Inflammatory macrophage treated with lipopolysaccharide for 4 hours (primary cell): ENCODE measurements at places on chromosomes 16 and 17.
A peak's percentile ranks its signal among the peaks of the same experiment; 100 is the strongest.

DNA sequence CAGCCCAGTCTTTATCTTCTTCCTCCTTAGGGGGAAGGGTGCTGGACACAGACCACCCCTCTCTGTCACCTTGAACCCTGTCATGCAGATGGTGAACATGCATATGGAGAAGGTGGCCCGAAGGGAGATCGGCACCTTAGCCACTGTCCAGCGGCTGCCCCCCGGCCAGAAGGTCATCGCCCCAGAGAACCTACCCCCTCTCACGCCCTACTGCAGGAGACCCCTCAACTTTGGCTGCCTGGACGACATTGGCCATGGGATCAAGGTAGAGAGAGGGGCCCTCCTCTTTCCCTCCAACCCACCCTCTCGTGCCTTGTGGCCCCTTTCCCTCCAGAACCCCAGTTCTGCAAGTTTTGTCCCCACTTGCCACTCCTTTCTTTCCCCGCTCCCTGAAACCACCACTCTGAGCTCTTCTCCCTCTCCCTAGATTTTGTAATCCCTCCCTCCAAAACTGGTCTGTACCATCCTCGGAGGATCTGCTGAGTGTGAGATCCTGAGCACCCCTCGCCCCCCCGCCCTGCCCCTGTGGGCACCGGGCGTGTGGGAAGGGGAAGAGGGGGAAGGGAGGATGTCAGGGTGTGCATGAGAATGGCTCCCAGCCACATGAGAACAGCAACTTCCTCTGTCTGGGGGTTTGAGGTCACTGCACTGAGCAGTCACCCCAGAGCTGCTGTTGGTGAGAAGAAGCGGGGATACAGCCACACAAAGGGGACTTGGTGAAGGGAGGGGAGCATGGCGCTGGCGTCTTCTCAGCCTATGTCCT, 7.3 kb downstream of the ABI3 start:
- peak; percentile 84 for DNase-seq

DNA sequence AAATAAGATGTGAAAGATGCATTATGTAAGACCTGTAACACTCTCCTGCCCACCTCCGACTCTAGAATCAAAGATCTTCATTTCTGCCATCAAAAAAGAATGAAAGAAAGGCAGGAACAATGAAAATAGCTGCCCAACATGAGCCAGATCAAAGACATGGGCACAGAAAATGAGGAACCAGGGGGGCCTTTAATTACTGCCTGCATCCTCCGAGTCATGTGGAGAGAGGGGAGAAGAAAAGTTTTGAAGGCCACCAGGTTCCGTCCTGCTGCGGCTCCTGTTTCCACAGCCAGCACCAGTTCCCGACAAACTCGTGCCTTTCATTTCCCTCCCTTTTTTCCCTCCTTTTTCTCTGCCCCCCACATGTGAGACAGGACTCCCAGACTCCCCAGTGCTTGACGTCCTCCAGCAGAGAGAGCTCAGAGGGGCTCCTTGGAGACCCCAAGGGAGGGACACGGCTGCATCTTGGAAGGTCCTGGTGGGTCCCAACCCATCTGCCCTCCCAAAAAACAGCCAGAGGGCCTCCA, 168.4 kb downstream of the ZNF423 start:
- no peak for DNase-seq

DNA sequence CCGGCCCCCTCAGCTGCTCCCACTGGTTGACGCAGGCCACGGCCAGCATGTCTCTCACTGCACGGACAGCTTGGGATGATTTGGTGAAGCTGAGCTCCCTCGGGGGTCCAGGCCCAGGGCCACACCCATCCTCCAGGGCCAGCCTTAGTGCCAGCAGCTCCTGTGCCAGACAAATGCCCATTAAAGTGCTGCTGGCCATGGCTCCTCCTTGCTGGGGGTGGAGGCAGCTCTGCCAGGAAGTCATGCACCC, 2.5 kb downstream of the TRIM47 start:
- DNase-seq, result no peak

GRCh38 chr17:61284746-61285145, 114.9 kb upstream of the TBX2 start:
- no peak for DNase-seq

- DNase-seq, result no peak
Measured at GRCh38 chr17:13740686-13741085, 139.0 kb upstream of the HS3ST3A1 start.

DNA sequence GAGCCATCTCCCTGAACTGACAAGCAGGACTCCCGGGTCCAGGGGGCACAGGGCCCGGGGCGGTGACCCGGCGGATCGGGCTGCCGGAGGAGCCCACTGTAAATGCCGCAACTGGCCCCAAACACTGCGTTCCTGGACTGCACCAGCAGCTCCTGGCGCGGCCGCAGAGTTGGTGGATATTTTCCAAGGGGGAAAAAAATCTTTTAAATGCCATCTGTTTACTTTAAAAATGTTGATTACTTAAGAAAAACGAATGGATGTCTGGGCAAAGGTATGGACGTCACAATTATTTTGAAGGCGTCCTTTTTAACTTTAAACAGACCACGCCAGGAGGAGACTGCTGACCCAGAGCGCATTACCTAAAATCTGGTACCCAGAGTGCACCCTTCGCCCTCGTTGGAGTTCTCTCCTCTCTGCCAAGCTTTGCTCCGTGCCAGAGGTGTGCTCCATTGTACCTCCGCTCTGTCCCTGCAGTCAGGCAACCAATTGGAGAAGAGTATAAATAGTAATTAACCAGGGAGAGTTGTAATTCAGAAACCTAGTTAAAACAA, 3.4 kb downstream of the HS3ST3B1 start:
- no peak for DNase-seq

GRCh38 chr16:75567911-75568310, 1.7 kb downstream of the GABARAPL2 start:
- DNase-seq, result no peak

GRCh38 chr17:74842599-74843351, 16.9 kb downstream of the GRIN2C start:
- peak; percentile 77 for DNase-seq

DNA sequence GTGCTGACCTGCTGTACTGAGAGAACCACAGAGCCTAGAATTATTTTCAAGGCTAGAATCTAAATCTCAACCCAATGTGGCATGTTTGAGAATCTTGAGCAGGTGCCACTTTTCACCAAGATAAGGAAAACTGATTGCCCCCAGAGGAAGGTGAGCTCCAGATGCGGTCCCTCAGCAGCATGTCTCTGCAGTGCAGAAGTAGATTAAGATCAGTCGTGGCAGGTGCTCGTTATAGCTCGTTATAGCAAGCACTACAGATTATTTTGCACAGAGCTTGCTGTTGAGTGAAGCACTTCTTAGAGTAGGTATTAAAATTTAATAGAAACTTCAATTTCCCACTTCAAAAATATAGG, 176.0 kb downstream of the AATF start:
- DNase-seq, result no peak

- peak; percentile 51 for DNase-seq
Measured at GRCh38 chr16:50644729-50645128, 36.4 kb downstream of the SNX20 start.

DNA sequence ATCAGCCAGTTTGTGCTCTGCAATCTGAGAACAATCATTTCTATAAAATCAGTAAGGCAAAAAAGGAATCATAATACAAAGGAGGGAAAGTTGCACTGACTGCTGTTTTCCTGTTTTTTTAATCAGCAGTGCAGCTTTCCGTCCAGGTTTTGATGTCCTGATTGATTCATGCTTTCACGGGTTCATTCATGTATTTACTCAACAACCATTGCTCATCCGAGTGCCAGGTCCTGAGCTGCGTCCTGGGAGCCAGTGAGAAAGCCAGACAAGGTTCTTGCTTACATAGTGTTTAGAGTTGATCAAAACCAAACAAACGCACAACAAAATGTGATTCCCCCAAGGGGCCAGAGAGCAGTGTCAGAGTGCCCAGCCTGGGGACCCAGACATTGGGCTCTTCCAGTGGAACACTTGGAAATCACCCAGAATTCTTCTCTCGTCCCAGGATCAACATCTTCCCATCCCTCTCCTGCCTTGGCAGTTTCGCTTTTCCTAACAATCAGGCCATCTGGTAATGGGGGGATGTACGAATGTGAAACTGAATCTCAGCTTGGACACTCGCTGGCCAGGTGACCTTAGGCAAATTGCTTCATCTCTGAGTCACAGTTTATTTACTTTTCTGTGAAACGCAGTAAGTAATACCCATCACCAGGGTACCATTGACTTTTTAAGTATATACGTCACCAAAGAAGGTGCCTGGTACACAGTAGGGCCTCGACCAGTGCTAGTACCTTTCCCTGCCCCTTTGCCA, 13.3 kb upstream of the C1QL1 start:
- no peak for DNase-seq

DNA sequence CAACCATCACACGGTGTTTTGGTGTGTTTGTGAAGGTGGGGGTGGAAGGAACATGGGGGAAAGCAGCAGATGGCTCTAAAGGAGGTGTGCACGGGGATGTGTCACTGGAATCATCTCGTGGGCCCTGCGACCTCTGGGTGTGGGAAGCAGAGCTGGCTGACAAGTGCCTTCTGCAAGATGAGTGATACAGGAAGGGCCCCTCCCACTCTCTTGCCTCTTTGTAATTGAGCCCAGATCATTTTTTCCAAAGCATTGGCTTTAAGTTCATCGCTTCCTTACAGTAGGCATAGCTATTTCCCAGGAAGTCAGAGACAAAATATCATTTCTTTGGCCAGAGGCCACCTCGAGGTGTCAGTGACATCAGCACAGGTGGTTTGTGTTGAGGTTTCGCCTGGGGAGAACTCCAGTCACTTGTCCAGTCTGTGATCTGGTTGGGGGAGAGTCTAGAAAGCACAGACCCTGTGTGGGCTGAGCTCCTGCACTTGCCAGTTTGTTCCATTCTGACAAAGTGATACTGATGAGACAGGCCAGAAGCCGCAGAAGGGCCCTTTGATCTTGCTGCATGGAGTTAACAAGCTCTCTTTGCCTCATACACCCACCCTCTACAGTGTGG, 20.6 kb upstream of the SNTB2 start:
- DNase-seq, result peak; percentile 68

DNA sequence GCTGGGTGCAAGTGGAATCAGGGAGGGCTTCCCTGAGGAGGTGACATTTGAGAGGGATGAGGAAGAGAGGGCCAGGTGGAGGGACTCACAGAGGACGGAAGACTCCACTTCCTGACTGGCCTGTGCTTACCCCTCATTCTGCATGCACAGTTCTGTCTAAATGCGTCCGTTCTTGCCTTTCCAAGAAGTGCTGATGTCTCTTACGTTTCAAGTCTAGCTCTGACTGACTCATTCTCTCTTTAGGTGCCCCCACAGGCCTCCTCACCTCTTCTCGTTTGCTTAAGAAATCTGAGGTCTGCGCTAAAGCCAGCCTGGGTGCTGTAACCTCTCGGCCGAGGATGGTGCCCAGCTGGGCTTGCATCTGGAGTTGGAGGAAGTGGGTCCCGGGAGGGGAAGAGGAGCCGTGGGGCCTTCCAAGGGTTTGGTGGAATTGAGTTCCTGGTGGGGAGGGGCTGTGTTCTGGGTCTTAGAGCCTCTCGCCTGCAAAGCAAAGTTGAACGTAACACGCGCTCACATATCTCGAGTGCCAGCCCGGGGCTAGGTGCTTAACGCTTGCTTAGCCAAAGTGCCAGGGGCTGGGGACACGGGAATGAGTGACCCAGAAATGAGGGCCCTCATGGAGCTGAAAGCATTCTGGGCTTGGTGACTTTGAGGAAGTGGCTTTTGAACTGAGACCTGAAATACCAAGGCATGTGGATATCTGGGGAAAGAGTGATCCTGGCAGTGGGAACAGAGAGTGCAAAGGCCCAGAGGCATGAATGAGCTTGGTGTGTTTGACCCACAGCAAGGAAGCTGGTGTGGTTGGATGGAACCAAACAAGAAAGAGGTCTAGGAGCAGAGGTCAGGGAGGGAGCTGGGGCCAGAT, 4.8 kb downstream of the IL4R start:
- DNase-seq, result peak; percentile 64

- DNase-seq, result peak; percentile 76
Measured at GRCh38 chr17:46020023-46020761, 21.1 kb downstream of the STH start.

DNA sequence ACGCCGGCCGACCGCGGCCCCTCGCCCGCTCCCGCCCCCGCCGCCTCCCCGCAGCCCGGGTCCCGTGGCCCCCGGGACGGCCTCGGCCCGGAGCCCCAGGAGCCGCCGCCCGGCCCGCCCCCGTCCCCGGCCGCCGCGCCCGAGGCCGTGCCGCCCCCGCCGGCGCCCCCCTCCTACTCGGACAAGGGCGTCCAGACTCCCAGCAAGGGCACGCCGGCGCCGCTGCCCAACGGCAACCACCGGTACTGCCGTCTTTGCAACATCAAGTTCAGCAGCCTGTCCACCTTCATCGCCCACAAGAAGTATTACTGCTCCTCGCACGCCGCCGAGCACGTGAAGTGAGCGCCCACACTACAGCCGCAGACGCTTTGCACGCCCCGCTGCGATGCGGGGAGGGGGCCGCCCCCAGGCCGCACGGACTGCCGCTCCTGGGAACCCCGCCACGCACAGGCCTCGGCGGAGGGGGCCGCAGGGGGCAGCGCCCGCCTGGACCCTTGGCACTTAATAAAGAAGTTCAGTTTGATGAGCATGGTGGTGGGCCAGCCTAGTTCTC, 35.5 kb upstream of the ZC3H18 start:
- peak; percentile 33 for DNase-seq
